GM04504 (cell line): ENCODE measurements at places on chromosomes 6 and 20.

GRCh38 chr20:62064770-62065673, 659 bp downstream of the TAF4 start:
- DNase-seq = no peak

- DNase-seq = no peak
Observed at GRCh38 chr6:154258064-154258757, 98.4 kb downstream of the IPCEF1 start.

DNA sequence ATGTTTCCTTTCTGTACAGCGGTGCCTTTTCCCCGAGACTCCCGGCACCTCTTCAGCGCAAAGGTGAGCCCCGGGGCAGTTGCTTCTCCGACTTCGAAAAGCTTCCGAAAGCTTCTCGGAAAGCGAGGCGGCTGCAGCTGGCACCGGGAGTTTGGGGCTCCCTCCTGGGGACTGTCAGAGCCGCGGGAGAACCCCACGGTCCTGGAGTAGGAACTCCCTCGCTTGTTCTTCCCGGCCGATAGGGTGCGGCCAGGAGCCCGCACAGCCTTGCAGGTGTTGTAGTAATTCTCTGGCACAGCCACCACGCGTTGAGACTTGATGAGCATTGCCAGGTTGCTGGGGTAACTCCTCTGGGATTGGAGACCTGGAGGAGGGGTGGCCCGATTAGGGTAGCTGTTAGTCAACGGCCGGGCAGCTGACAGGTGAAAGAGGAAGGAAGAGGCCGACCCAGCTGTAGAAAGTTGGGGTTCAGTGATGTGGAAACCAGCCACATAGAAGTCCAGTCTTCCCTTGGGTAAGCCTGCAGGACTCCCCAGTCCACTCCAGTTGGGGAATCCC, 721 bp downstream of the KDM1B start:
- DNase-seq = no peak

GRCh38 chr6:69812746-69813427, 16.1 kb upstream of the LMBRD1 start:
- DNase-seq = no peak

GRCh38 chr20:48371211-48371610, 456.6 kb downstream of the PREX1 start:
- DNase-seq = no peak

DNA sequence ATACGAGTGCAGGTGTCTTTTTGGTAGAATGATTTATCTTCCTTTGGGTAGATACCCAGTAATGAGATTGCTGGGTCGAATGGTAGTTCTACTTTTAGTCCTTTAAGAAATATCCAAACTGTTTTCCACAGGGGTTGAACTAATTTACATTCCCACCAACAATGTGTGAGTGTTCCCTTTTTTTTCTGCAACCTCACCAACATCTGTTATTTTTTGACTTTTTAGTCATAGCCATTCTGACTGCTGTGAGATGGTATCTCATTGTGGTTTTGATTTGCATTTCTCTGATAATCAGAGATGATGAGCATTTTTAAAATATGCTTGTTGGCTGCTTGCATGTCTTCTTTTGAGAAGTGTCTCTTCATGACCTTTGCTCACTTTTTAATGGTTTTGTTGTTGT, 1.9 kb upstream of the ZNF831 start:
- DNase-seq = no peak

DNA sequence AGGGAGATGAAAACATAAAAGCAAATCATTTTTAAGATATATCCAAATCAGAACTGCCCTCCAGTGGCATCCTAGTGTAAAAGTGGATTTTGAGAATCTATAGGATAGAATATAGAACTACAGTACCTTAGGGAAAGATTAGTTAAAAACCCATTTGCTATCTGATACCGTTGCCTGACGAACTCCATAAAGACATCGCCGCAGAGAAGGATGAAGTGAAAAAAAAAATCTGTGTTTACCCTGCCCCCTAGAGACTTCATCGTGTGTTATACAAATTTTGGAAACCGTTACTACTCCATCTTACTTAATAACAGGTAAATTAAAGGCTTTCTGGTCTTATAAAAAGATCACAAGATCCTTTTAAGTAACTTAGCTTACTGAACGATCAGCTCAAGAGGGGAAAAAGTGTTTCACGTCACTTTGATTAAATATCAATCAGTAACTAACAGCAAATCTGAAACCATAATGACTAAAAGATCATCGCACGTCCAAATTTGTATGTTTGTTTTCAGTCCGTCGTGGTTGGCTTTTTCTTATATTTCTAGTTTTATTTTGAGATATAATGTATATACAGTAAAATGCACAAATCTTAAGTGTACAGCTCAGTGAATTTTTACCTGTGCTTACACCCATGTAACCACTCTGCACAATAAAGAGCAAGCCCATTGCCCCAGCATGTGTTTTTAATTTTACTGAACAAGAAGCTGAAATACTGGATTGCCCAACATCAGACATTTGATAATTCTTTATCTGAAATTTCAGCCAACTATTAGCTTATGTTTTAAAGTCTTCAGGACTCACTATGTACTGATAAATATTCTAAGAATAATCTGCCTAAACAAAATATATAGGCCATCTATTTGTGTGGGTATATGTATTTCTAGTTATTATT, 881 bp upstream of the MCM3 start:
- no peak for DNase-seq

- no peak for DNase-seq
Observed at GRCh38 chr6:22907085-22907484, 337.7 kb downstream of the HDGFL1 start.

DNA sequence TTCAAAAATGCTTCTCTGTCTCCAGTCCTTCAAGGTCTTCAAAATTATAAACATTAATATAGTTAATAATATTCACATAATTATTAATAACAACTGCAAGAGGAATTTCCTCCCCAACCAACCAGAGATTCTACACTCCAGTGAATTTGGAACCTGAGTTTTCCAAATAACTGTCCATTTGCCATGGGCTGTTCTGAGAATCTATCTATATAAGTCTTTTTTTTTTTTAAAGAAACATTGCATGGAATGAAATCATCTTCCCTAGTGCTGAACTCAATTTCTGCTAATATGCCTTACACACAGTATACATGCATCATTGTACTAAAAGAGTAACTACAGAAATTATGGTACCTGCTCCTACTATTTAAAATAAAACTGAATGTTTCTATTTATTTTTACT, 113.9 kb downstream of the SLC22A3 start:
- DNase-seq = no peak

DNA sequence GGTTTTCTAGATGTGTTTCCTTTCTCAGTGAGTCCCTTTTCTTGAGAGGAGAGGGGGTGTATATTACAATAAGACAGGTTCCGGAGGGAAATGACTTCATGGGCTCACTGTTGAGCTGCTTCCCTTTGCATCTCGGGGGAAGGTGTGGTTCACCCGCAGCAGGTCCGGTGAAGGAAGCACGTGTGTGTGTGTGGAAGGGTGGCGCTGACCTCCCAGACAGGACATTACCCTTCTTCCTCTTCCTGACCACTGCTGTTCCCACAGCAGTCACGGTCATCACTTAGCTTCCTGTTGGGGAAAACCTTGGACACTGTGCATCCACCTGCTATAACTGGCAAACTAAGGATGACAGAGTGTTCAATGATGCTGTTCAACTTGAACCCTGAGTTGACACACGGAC, 83.6 kb downstream of the PLEKHG1 start:
- DNase-seq = no peak

DNA sequence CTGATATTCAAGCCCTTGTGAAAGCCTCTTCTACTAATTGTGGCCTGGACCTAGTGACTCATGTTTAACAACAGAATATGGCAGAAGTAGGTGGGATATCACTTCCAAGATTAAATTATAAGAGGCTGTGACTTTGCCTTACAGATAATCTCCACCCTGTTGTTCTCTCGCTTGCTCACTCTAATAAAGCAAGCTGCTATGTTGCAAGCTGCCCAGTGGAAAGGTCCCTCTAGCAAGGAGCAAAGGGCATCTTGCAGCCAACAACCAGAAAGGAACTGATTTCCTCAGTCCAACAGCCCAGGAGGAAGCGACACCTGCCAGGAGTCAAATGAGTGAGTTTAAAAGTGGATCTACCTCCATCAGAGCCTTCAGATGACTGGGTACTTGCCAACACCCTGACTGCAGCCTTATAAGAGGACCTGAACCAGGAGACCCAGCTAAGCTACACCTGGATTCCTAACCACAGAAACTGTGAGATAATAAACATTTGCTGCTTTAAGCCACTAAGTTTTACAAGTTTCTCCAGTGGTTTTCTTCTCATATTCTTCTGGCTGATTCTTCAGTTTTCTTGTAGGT, 112.6 kb downstream of the FRK start:
- no peak for DNase-seq

DNA sequence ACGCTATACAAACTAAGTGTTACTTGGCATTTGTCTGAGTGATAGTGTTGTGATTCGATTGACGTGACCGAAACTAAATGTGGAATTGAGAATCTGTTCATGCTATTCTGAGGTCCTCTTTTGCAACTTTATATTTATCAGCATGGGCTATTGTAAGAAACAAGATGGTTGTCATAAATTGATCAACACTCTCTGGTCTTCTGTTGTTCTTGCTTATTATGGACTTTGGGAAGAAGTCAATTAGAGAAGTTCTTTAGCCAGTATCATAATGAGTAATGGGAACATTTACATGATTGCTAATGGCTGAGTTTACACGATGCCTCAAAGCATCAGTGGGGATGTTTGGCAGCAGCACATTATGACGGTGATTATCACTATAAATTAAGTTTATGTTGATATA, 195.0 kb downstream of the CD83 start:
- no peak for DNase-seq

DNA sequence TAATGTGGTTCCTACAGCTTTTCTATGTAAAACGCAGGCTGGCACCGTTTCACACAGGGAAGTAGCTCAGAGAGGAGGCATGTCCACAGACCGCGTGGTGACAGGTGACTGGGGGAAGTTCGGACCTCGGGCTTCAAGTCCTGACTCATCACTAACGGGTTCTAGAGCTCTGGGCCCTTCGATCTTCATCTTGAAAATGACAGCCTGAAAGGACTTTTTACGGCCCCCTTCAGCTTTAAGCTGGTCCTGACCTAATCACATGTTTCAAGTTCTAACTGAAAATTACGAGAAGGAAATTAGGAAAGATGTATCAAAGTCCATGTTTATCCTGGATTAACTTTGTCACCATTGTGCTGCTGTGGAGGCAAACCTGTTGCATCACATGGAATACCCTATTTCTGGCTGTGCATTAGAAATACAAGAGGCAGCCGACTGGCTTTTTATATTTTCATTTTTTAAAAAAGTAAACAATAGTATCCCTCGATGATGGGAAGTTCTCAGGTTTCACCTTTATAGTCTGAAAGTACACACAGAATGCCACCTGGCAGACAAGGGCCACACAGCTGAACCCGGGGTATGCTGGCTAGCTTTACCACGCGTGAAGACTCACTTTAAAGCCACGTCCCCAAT, 2.0 kb downstream of the MAN1A1 start:
- DNase-seq = no peak

- no peak for DNase-seq
Observed at GRCh38 chr6:37633581-37634237, 64.0 kb downstream of the MDGA1 start.

DNA sequence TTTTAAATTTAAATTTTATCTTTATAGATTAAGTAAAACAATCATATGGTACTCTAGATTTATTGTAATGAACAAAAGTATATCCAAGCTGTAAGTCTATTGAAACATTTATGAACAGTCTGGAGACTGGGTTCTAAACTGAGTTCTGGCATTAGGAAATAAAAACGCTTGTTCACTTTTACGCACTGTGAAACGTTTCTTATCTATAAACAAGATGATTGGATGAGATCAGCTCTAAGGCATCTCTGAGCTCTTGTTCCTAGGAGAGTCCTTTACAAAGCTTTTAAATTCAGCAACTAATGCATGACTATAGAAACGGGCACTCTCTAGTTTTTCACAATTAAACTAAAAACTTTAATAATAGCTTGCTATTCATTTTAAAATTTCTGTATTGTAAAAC, 6.8 kb downstream of the HUS1B start:
- no peak for DNase-seq

DNA sequence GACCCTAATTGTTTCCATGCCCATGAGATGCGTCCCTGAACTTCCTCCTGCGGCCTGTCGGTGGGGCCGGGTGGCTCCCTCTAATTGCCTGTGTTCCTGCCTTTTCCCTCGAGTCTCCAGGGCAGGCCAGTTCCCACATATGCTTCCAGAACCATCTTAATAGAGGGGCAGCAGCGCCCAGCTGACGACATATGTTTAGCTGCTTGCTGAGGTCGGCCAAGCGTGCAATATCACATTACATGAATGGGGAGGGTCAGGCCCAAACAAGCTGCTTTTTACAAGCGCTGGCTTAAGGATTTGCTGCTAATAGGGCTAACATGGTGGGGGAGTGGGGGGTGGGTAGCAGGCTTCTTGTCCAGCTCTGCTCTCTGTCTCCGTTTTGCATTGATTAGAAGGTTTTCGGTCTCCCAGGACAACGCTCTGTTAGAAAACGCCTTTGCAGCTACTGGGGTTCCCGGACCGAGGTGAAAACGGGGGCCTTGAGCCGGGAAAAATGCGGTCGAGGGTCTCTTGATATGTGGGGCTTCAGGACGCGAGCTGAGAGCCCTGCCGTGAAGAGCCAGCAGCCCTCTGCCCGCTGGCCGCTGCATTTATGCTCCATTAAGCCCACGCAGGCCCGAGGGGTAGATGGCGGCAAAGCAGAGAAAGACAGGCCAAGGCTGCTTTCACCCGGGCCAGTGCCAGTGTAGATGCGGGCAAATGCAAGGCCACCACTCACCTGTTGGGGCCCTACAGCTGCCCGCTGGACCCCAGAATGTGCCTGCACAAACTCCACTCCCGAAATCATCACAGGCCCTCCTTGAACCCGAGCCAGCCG, 308.5 kb downstream of the BMP7 start:
- no peak for DNase-seq

DNA sequence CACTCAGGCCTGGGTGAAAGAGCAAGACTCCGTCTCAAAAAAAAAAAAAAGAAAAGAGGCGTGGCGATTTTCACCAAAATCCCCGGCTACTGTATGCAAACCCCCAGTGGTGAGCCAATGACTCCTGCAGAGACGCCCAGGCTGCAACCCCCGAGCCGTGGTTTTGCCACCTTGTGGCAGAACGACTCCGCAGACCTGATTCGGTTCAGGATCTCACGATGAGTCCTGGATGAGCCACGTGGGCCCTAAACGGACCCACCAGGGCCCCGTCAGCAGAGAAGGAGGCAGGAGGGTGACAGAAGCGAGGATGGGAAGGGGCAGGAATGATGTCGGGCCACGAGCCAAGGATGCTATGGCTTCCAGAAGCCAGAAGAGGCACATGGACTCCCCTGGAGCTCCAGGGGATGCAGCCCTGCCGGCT, 42.5 kb downstream of the SLC2A4RG start:
- DNase-seq = no peak

GRCh38 chr6:17392978-17393891, at the start of gene CAP2:
Gene CAP2 (plus strand): TSS chr6:17393595. CDS start chr6:17421556, 27,961 bp downstream.
- no peak for DNase-seq

DNA sequence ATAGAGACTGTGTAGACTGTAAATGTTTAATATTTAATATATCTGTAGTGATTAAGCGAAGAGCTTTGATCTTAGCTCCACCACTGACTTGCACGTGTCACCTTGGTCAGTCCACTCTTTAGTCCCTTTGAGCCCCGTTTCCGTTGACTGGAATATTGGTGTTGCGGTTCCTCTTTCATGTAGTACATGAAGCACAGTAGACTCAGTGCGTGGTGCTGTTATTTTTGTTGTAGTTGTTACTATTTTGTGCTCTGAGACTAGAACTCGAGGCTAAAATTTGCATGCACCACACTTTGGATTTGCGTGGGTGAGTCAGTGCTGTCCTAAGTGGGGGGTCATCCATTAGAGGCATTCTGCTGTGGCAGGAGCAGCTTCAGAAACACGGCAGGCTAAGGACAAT, 291.4 kb downstream of the QKI start:
- no peak for DNase-seq
